ENCODE measurements at places on chromosomes 12 and 14.

DNA sequence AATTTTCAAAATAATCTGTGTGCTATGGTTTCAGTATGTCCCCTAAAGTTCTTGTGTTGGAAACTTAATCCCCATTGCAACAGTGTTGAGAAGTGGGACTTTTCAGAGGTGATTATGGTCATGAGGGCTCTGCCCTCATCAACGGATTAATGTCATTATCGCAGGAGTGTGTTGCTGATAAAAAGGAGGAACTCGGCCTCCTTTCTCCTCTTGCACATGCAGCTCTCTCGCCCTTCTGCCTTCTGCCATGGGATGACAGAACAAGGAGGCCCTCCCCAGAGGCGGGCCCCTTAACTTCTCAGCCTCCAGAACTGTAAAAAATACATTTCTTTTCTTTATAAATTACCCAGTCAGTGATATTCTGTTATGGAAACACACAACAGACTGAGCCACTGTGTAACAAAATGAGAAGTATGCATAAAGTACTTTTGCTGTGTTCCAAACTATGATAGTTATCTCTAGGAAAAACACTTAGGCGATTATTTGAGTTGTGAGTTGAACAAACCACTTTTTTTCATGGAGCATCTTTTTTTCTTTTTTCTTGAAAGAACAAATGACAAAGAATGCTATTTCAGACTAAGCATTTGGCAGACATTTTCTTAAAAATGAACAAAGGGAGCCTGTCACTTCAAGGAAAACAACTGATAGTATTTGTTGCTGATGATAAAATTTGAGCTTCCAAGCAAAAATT, 134.8 kb upstream of the FUT8 start:
- no peak for DNase-seq

GRCh38 chr14:69652942-69653684, 41.7 kb downstream of the SUSD6 start:
- DNase-seq = no peak

DNA sequence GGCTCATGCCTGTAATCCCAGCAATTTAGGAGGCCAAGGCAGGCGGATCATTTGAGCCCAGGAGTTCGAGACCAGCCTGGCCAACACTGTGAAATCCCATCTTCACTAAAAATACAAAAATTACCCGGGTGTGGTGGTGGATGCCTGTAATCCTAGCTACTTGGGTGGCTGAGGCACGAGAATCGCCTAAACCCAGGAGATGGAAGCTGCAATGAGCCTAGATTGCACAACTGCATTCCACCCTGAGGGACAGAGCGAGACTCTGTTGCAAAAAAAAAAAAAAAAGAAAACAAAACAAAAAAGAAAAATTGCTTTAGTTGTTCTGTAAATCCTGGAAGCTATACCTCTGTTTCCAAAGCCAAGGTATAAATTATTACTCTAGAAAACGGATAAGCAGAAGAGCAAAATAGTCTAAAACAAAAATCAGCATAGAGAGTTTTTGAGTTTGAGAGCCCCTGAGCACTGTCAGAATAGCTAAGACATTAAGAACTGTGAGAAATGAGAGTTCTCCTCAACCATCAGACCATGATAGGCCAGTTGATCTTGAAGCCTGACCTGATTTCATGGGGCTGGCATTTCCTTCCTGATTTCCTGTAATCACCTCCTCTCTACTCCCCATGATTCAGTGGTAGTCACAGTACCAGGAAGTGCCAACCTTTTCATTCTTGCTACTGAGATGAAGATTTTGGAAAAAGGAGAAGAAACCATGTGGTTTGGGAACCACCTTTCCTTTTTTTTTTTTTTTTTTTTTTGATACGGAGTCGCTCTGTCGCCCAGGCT, 31.7 kb downstream of the ATP2A2 start:
- no peak for DNase-seq

GRCh38 chr12:13924286-13924685, 57.1 kb downstream of the GRIN2B start:
- DNase-seq = no peak

- DNase-seq = no peak
These were observed 75.1 kb downstream of the MED13L start for GRCh38 chr12:116202433-116202832.
